ENCODE measurements at places on chromosomes 11 and 22.

DNA sequence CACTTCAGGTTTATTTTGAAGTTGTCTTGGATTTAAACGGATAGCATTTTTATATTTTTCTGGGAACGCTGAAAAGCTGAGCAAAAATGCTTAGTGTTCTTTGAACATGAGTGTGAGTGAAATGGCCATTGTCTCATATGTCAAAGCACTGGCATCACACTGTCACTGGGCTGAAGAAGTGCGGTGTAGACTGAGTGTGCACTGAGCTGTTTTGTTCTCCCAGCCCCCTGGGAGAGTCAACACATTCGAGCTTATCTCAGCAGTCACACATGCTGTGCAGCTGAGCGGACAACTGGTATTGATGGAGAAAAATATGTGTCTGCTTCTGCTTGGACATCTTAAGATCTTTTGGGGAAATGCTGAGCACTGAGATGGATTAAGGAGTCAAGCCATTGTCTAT is 90.8 kb downstream of the TECTA start:
- DNase-seq = no peak

- no peak for DNase-seq
Measured at GRCh38 chr11:66142370-66143263, 72.5 kb downstream of the PACS1 start.

- no peak for DNase-seq
Measured at GRCh38 chr11:26286472-26287066, 45.4 kb upstream of the ANO3 start.

- DNase-seq = no peak
Measured at GRCh38 chr11:76131671-76132631, 74.4 kb downstream of the WNT11 start.

DNA sequence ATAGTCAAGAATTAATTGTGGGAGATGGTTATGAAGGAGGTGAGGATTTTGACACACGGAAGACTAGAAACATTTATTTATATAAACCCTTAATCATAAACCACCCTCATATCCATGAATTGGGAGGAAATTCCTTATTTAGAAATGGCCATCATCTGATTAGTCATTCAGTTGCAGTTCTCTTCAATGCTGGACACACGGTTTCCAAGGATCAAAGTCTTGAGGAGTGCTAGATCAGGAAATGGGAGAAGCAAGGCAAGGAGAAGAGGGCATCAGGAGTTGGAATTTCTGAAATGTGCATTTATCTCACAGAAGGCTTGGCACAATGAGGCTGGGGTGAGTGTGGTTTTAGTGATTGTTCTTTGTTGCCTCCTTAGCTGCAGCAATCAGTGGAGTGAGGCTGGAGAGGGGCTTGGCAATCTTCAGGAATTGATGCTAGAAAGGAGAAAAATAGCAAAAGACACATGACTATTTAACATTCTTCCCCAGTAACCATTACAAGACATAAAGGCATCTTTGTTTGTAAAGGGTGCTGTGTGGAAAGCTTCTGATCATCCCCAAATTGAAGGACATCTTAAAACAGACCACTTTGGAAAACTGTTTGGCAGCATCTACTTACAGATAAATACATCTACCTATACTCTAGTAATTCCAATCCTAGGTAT is 21.6 kb upstream of the GDPD4 start:
- DNase-seq = no peak

GRCh38 chr11:35998634-35999033 is 54.8 kb downstream of the LDLRAD3 start:
- DNase-seq = no peak

DNA sequence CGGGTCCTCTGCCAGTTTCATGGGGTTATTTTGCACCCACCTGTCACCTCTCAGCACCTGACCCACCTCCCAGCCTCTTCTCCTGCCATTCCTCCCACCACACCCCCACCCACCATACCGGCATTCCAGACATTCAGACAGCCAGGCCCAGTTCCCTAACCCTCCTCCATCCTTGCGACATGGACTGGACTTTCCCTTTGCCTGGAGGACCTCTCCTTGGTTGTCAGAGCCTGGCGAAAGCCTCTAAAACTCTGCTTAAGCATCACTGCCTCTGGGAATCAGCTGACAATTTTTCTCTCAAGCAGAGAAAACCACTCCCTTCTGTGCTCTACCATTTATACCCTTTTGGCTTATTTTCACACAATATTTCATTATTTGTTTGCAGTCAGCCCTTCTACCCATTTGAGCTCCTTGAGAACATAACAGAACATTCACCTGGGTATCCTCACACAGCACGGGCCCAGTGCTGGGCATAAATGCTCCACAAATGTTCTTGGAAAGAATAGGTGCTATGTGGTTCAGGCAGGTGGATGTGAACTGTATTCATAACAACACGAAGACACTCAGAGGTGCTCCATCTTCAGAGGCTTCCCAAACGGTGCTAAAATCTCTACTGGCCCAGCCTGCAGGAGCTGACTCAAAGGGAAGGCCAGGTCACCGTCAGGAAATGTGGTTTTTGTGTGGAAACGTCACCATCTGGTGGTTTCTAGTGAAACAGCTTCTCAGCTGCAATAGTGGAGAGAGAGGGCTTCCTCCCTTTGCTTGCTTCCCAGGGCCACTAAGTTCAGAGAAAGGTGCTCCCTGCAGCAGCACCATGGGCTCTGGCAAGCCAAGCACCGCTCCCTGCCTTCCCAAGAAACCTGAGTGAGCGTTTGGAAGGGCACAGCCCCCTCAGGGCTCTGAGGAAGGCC is 10.4 kb downstream of the SPATA19 start:
- DNase-seq = peak; percentile 15

- no peak for DNase-seq
Measured at GRCh38 chr11:113664981-113665710, 41.0 kb downstream of the TMPRSS5 start.

- DNase-seq = no peak
Measured at GRCh38 chr22:37425800-37426705, 1.2 kb downstream of the ELFN2 start.

DNA sequence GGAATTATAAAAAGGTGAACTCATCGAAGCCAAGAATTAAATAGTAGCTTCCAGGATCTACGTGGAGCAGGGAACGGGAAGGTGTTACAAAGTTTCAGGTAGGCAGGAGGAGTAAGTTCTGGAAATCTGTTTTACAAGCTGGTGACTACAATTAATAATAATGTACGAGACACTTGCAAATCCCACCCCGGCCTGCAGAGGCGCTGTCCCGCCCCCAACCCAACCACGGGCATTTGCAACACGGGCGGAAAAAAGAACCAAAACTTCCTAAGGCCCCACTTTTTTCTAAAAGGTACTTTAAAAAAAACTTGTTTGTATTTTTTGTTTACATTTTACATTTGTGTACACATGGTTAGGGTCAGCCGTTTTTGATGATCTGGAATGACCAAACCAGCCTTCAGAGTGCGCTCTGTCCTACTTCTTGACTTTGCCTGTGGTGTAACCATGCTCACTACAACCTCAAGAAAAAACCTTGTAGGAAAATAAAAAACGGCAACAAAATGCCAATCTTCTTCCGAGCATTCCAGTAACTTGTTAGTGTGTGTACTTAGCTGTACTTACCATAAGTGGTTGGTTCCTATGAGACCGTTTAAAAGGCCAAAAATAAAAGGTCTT is 449.6 kb upstream of the B3GAT1 start:
- no peak for DNase-seq

DNA sequence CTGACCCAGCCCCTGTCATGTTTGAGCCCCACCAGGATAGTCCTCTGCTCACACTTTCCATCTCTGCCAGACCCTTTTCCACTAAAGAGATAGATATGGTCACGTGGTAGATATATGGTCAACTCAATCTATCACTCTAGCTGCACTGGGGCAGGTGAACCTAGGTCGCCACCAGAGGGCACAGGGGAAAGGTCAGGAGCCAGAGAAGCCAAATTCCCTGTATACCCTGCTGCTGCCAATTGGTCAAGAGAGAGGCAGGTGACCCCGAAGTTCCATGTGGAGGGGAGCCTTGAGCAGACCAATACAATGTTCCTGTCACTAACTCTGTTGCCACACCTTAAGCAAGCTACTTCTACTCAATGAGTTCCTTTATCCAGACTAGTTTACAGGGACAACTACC is 101.1 kb upstream of the GALNT18 start:
- DNase-seq = no peak

DNA sequence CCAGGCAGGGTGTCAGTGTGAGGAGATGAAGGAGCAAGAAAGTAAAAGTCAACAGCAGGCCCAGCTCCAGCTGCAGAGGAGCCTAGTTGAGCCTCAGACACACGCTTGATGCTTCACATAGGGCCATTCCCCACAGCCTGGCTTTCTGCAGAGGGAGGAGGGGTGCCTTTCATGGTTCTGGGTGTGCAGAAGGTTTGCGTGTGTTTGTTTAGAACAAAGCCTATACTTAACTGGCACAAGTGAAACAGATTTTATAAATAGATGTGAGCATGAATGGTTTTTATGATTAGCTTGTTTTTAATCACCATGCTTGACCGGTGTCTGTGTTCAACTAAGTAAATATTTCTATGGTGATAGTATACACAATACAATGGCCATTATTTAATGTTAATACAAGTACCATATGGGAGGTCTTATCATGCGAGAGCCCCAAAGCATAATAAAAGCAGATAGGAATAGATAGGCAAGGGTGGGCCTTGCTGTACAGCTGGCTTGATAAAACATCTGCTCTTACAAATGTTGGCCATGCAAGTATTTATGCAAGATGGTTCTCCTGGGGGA is 290.2 kb downstream of the ETS1 start:
- DNase-seq = peak; percentile 64

GRCh38 chr11:88799771-88800500 is 265.8 kb downstream of the GRM5 start:
- DNase-seq = no peak

DNA sequence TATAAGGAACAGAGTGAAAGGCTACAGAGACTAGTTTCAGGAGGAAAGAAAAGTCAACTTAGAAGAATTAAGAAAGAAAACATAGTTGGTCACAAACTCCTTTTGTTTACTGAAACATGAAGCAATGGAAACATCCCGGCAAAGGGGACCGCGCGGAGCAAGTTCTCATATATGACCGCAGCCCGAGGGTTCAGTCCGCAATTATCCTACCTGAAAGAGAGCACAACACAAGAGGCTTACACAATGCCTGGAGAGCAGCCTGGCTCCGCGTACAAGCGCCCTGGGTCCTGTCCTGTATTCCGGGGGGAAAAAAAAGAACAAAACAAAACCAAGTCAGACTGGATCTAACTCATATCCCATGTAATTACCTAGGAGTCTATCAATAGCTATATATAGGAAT is 12.3 kb downstream of the RBM4B start:
- no peak for DNase-seq

All from CD4-positive, alpha-beta T cell treated with Interleukin-17A for 4 hours (primary cell).